SHP77 (cell line): ENCODE measurements at places on chromosomes 16 and 17.
A peak's percentile ranks its signal among the peaks of the same experiment; 100 is the strongest.

GRCh38 chr17:45342306-45342705 lies 25.5 kb upstream of the MAP3K14 start:
- DNase-seq, result no peak

- DNase-seq, result no peak
These were observed 74.2 kb downstream of the CRISPLD2 start for GRCh38 chr16:84893849-84894599.

GRCh38 chr17:12545877-12546513 lies 119.7 kb upstream of the MYOCD start:
- DNase-seq, result peak; percentile 53

DNA sequence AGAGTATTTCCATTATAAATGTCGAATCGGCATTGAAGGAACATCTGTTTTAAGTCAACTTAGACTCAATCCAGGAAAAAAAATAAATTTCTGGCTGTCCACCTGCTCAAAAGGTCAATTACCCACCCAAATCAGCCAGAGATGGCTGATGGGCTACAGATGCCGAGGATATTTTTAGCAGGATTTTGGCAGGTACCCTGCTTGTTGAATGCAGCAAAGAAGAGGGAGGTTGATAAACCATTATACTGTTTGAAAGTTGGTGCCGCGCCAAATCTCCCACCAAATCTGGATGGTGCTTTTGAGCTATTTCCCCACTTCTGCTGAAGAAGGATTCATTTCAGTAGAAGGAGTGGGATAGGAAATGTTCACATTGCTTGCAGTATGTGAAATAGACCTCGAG lies 537.7 kb downstream of the MAF start:
- DNase-seq, result no peak

DNA sequence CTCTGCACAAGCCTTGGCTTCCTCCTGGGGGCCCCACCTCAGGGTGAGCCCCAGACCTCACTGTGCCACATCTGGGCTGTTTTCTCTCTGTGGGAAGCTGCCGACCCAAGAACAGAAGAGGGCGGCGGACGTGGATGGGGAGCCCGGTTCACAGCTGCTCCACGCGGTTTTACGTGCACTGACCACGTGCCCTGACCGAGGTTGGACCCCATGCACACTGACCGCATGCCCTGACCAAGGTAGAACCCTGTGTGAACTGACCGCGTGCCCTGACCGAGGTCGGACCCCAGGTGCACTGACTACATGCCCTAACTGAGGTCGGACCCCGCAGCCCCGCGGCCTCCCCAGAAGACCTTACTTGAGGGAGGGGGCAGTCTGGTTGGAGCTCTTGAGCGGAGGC lies 19.6 kb downstream of the CEP131 start:
- no peak for DNase-seq

- no peak for DNase-seq
These were observed 169.5 kb downstream of the STX8 start for GRCh38 chr17:9406046-9406606.

DNA sequence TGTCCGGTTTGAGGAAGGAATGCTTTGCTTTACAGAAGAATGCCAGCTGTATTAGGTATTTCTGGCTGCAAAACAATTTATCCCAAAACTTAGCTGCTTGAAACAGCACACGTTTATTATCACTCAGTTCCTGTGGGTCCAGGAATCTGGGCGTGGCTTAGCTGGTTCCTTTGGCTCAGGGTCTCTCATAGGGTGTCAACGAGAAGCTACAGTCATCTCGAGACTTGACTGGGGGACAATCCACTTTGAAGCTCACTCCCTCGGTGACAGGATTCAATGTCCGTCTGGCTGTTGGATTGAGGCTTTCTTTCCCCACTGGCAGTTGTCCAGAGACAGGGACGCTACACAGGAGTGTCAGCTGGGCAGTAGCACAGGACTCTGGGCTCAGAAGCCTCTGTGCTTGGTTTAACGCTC lies 9.6 kb upstream of the RHBDF2 start:
- no peak for DNase-seq

- peak; percentile 89 for DNase-seq
These were observed 119.7 kb downstream of the RAB11FIP4 start for GRCh38 chr17:31511195-31511578.

DNA sequence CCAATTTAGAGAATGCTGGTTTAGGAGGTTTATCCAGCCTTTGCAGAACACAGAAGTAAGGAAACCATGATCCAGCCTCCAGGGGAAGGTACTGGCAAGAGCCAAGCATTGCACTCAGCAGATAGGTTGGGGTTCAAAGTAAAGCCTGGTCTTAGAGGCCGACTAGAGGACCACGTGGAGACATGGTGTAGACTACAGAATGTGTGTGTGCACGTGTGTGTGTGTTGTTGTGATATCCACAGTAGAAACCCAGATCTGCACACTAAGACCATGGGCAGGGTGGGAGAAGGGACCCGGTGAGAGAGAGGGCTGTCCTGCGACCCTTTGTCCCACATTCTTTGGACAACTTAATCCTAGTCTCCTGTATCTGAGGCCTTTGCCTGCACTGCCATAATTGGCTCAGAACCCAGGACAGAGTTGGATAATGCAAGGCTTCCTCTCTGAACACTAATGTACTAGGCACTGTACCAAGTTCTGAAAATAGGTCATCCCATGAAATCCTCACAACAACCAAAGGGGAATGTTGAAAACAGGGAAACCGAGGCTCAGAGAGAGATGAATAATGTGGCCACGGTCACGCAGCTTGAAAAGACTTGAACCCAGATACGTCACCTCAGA lies 325.1 kb upstream of the HSBP1 start:
- DNase-seq, result no peak

- DNase-seq, result no peak
These were observed at the start of gene FADS6 for GRCh38 chr17:74892974-74893911. Gene FADS6 (minus strand): TSS chr17:74893633. CDS start chr17:74893595, 38 bp downstream.

- no peak for DNase-seq
These were observed 6.9 kb downstream of the ZNF469 start for GRCh38 chr16:88389621-88390160.

DNA sequence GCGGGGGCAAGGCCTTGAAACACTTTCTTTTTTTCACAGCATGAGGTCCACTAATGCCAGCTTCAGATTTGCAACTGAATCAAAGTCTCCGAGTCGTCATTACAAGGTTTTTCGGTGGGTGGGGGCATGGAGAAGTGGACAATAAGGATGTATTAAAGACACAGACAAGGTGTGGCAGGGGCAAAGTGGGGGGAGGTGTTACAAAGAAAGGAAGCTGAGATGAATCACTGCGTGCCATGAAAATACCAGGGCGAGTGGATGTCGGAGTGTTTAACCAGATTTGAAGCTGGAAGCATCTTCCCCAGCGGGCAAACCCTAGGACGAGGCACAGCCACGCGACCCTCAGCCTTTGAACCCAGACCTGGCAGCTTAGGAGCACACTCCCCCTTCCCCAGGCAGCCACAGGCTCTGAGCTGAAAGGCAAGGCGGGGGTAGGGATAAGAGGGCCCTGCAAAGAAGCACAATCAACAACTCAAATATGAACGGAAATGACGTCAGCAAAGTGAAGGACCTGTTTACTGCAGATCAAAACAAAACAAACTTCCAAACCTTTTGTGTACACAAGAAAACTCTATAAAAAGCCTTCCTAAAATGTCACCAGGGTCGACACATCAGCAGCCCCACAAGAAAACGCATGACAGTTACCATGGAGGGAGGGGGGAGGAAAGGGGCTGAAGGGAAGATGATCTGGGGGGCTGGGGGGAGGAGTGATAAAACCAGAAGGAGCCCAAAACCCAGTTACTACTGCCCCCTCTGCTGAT lies 5.6 kb upstream of the ZFHX3 start:
- DNase-seq, result peak; percentile 90

- peak; percentile 33 for DNase-seq
These were observed at the start of gene C16orf82 for GRCh38 chr16:27066668-27067537. Gene C16orf82 (plus strand): TSS chr16:27066927.

DNA sequence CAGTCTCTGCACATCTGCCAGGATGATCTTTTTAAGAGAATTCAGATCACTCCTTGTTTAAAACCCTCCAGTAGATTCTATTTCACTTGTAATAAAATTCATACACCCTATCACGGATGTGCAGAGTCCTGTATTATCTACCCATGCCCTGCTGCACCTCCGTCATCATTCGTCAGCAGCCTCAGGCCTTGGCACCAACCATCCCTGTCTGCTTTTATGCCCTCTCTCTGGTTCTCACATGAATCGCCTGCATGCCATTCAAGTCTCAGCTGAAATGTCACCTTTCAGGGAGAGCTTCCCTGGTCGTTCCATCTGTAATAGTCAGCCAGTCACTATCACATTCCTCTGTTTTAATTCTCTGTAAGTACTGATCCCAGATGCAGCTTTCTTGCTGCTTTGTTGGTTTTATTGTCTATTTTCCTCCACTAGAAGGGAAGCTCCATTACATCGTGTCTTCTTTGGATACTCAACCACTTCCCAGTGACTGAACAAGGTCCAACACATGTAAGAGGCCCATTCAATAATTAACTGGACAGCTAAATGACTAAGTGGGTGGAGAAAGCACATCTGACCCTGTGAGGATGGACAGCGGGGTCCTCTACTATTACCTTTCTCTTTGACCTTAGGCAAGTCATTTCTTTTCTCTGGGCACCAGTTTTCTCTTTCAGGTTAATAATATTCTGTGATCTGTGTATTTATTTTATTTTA lies 81.2 kb upstream of the GOT2 start:
- no peak for DNase-seq

DNA sequence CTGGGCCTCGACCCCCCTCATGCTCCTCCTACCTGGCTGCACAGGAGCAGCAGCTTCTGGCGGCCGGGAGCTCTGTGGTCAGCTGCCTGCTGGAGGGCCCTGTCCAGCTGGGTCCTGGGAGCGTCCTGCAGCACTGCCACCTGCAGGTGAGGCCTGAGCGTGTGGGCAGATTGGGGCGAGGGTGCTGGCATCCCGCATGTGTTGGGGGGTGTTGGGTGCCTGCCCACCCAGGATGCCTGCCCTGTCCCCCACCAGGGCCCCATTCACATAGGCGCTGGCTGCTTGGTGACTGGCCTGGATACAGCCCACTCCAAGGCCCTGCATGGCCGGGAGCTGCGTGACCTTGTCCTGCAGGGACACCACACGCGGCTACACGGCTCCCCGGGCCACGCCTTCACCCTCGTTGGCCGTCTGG lies 16.5 kb downstream of the FCSK start:
- DNase-seq, result peak; percentile 9

DNA sequence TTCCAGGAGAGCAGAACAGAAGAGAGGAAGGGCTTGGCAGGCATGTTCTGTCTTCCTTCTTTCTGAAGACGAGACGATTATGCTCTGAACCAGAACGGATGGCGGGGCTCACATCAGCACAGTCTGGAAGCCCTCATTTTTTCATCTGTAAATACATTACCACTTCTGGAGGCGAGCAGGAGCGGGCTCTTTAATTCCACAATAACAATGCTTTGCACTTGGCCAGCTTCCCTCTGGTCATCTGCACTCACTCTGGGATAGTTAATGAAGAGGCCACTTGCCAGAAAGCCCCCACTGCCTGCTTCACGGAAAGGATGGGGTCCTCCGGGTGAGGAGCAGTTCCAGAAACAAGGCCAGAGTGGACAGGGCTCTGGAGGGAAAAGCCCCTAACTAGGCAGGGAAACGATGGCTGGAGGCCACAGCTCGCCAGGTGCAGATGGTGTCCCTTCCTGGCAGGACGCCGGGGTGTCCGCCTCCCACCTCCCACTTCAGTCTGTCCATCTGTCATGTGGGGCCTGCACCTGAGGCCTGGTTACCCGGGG lies 13.1 kb upstream of the BCAR1 start:
- peak; percentile 54 for DNase-seq

DNA sequence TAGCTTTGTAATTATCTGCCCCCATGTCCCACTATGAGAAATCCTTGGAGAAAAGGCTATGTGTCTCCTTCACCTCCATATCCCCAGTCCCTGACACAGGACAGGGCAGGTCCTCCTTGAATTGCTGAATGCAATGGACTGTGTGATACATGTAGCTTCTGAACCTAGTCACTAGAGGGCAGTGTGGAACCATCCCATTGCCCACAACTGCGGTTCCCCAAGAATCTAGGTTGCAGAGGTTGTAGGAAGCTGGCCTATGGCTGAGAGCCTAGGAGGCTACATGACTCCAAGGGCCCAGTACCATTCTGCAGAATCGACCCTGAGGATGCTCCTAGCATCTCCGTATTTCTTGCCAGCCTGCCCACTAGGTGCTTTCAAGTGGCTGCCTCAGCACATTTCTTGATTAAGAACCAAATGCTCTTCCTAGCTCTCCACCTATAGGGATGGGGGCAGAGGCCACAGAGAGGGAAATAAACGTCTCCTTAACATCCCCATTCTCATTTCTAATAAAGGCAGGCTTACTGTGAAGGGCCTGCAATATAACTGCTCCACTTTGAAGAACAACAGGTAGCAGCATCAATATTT lies 394.0 kb downstream of the CA10 start:
- peak; percentile 74 for DNase-seq

DNA sequence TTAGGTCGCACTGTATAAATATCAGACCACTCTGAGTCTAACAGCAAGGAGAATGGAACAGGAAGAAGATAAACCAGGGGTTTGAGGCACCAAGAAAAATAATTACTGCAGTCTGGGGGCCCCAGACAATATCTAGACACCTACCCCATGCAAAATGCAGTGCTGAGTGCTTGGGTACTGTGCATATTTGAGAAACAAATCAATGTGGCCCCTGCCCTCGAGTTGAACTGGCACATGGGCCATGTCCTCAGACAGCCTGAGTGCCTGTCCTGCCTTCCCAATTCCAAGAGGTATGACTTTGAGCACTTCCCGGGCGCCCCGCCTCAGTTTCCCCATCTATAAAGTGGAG lies 6.2 kb upstream of the CIITA start:
- DNase-seq, result no peak

DNA sequence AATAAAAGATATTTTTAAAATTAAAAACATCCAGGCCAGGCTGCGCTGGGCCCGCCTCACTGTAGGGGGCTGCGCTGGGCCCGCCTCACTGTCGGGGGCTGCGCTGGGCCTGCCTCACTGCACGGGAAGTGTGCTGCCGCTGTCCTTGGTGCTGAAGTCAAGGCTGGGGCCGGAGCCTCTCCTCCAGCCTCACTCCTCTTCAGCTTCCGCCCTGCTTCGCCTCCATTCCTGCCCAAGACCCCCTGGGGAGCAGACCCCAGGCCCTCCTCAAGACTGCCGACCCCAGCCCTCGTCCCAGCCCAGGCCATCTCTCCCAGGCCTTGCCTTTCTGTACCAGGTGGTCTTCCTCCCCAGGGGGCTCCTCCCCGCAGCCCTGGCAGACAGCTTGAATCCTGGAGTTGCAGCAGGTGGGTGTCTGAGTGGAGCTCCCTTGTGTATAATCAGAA lies 26.2 kb downstream of the ENDOV start:
- no peak for DNase-seq
